Left kidney (tissue), 8 donors: ENCODE measurements at places on chromosomes 1 and 21. TPM values are rescaled to one million over a fixed set of nuclear protein-coding genes. Genes with fewer than 3 reads are reported as not detected.

Gene OLIG2
- not detected for polyA plus RNA-seq

Gene RBM11
- polyA plus RNA-seq: 5.2 TPM

Gene DIO1
- 7.6 TPM for polyA plus RNA-seq

Gene CFAP126
- polyA plus RNA-seq: 15.2 TPM

Gene CFHR5
- polyA plus RNA-seq: not detected

Gene APOBEC4
- 0.10 TPM for polyA plus RNA-seq

Gene AVPR1B
- polyA plus RNA-seq: 0.85 TPM

Gene KIAA0040
- 18.0 TPM for polyA plus RNA-seq

Gene TFF3
- polyA plus RNA-seq: 3.0 TPM

Gene PDPN
- polyA plus RNA-seq: 16.4 TPM

Gene SELENBP1
- polyA plus RNA-seq: 50.4 TPM

Gene TMEM51
- 14.6 TPM for polyA plus RNA-seq

Gene TMEM200B
- polyA plus RNA-seq: 13.4 TPM

Gene FCRL5
- polyA plus RNA-seq: 0.17 TPM

Gene SLC16A4
- polyA plus RNA-seq: 112 TPM

Gene CDC14A
- 32.9 TPM for polyA plus RNA-seq

Gene CLEC20A
- 0.30 TPM for polyA plus RNA-seq

Gene PRELP
- 1.3 TPM for polyA plus RNA-seq

Gene APH1A
- polyA plus RNA-seq: 184 TPM
